ENCODE measurements at places on chromosomes 12 and 14. TPM values are rescaled to one million over a fixed set of nuclear protein-coding genes. Genes with fewer than 3 reads are reported as not detected.

SLC7A8 gene
- not detected for total RNA-seq

ZC3H10 gene
- total RNA-seq: 11.2 TPM

FGF6 gene
- not detected for total RNA-seq

TMTC2 gene
- 1.9 TPM for total RNA-seq

GLT8D2 gene
- 0.31 TPM for total RNA-seq

SPIC gene
- total RNA-seq: not detected

BIN2 gene
- total RNA-seq: 33.2 TPM

PTHLH gene
- total RNA-seq: not detected

ELK3 gene
- total RNA-seq: 33.5 TPM

KRT71 gene
- not detected for total RNA-seq

PTGER2 gene
- 66.7 TPM for total RNA-seq

LALBA gene
- not detected for total RNA-seq

KTN1 gene
- total RNA-seq: 135 TPM

Data from activated CD4-positive, alpha-beta T cell treated with anti-CD3 and anti-CD28 coated beads, Interleukin-2, amount 10 ng/mL, durations not matched to agents 24 days and 14 days (primary cell).